ENCODE measurements at places on chromosomes 12 and 14.

DNA sequence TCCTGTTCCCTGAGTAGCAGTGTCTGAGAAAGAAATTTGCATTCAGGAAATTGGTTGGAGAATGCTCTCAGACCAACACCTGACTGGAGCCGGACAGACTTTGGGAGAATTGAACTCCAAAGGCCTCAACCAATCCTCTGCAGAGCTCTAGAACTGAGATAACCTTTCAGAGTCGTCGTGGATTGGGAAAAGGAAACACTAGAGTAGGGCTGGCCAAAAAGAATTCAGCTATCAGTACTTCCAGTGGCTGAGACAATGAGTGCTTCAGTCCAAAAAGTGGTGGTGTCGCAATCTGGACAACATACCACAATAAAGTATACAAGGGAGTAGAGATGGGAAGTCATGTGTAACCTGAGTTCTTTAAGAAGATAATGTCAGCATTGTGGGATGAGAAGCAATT lies 377.1 kb downstream of the SLC16A7 start:
- DNase-seq, result no peak

GRCh38 chr14:102983496-102983895 lies 61.0 kb downstream of the AMN start:
- no peak for DNase-seq

- no peak for DNase-seq
These were observed 6.0 kb upstream of the STK38L start for GRCh38 chr12:27237790-27238771.

DNA sequence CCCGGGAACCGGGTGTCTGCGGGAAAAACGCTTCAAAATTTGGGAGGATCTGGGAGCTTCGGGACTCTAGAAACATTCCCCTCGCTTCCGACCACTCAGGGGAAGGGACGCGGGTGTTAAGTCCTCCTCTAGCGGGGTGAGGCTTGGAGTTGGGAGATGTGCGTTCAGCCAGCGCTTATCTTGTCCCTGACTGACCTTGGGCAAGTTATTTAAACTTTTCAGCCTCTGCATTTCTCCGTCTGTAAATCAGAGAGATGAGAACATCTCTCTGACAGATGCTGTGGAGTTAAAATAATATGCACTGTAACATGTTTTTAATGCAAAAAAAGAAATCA lies 76.9 kb upstream of the ANO4 start:
- peak; percentile 40 for DNase-seq

GRCh38 chr12:104740668-104741067 lies 217.4 kb downstream of the SLC41A2 start:
- no peak for DNase-seq

DNA sequence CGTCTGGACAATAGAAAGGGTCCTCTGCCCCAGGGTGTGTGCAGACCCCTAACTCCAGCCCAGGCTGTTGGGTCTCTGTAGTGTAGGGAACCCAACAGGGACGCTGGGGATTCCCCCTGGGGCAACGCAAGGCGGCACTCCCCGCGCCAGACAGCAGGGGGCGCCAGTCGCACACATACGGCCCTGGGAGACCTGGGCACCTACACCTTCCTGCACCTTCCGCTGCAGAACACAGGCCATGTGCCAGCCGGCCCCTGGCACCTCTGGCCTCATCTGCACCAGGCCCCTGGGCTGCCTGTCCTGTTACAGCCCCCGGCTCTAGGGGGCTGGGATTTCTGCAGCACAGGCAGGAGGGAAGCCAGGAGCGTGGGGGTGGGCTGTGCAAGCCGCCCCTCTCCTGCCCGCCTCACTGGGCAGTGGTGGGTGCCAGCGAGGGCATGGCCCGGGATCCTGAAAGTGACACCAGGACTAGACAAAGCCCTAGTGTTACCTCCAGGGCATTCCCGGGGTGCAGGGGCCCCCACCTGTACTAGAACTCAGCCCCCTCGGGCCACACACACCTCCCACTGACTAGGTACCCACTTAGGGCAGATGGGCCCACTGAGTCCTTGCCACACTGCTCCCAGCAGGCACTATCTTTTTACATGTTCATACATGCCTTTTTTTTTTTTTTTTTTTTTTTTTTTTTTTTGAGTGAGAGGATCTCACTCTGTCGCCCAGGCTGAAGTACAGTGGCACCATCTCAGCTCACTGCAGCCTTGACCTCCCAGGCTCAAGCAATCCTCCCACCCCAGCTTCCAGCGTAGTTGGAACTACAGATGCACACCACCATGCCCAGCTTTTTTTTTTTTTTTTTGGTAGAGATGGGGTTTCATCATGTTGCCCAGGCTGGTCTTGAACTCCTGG lies 37.5 kb downstream of the CCNK start:
- peak; percentile 38 for DNase-seq

DNA sequence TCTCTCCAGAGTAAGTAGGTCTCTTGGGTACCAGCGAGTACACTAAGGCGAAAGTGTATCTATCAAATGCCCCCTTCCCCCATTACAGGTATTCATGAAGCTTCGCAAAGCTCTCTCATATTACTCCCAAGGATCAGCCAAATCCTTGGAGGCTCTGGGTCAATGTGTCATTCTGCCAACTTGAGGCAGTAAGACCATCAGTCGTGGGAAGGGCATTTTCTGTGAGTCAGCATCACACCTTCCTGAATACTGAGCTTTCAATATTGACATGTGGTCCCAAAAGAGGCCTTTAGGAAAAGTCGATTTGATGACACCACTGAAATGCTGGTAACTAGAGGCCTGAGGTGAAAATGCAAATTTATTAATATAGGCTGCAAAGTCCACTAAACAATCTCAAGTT lies 323.9 kb downstream of the LRIG3 start:
- DNase-seq, result no peak

DNA sequence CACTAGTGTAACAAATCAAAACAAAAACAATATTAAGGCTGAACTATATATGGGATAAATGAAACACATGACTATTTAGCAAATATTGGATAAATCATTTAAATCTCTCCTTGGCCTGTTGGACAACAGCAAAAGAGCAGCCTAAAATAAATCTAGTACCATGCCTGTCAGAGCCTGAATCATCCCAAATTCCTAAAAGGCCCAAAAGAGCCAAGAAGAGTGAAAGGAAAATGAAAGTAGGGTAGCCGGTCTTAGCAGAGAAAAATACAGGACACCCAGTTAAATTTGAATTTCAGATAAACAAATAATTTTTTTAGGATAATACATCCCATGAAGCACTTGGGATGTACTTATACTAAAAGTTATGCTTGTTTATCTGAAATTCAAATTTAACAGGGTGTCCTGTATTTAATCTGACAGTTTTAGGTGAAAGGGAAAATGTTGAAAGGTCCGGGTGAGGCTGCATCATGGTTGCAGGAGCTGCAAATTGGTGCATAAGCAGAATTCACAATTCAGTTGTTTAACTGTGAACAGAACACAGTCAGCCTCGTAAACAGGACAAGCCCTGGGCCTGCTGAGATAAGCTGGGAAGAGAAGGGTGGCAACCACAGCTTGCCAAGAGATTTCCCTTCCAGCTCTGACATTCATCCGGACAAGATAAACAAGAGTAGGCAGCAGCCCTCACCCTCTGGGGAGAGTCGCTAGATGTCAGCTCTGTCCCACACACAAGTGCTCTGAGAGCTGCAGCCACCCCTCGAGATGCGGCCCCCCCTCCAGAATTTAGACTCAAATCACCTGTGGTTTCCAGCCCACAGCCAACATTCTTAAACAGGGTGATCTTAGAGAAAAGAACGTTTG lies 30.3 kb downstream of the DMAC2L start:
- peak; percentile 17 for DNase-seq

DNA sequence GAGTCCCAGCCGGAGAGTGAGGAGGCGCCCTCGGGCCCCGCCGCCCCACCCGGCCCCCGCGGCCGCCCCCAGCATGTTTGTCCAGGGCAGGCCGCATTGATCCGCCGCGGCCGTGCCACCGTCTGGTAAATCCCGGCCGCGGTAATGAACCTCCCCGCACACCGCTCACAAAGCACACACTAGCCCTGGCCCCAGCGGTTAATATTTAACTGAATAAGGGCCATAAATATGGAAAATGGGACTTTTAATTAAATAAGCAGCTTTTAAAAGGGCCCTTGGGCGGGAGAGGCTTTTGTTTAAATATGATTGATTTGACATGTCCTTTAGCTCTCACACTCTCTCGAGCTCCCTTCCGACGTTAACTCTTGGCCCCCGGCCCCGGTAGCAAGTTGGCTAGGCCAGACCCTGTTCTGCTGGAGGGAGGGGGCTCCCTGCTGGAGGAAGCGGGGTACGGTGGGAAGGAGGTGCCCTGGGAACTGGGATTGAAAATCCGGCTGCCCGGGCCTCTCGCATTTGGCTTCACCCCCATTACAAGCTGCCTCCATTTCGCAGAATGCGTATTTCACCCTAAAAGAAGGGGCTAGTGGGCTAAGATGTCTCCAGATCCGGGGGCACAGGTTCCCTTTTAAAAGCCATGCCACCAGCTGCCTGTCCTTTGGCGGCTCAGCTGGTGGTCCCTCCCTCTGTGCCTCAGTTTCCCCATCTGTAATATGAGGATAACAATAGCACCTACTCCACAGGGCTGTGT lies 199.8 kb downstream of the RBM19 start:
- peak; percentile 19 for DNase-seq

- DNase-seq, result no peak
These were observed 10.7 kb downstream of the CCDC196 start for GRCh38 chr14:66496911-66497310.

DNA sequence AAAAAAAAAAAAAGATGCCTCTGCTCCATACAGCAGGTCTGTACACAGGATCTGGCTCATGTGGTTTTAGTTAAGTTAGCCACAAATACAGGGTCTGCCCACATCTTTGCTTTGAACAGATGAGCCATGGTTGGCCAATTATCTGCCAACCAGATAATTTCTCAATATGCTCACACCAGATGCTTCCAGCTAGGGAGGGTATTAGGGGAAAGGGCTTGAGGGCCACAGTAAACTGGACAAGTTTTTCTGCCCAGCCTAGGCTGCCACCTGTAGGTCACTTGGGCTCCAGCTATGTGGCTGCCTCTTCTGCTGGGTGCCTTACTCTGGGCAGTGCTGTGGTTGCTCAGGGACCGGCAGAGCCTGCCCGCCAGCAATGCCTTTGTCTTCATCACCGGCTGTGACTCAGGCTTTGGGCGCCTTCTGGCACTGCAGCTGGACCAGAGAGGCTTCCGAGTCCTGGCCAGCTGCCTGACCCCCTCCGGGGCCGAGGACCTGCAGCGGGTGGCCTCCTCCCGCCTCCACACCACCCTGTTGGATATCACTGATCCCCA lies 776 bp downstream of the RDH5 start:
- no peak for DNase-seq

DNA sequence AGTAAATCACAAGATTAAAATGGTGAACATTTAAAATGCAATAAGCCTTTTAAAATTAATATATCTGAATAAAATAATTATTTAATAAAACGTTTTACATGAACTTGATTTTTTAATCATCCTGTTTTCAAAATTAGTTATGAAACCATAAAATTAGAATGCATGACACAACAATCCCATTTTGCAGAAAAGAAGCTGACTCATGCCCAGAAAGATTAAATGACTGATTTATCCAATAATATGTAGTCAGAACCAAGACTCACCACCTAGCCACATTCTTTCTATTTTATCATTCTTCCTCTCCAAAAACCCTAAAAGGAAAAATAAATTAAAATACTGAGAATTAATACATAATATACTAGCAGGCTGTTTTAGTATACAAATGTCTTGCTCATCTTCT lies 83.0 kb upstream of the LGR5 start:
- no peak for DNase-seq

GRCh38 chr14:91466192-91466591 lies 43.9 kb downstream of the PPP4R3A start:
- DNase-seq, result no peak

GRCh38 chr12:111995782-111996480 lies 17.0 kb downstream of the TMEM116 start:
- no peak for DNase-seq

Data from HAP-1 (cell line).